Fibroblast of villous mesenchyme (primary cell): ENCODE measurements at places on chromosomes 2 and 18. TPM values are rescaled to one million over a fixed set of nuclear protein-coding genes. Genes with fewer than 3 reads are reported as not detected.

- DNase-seq = peak; percentile 79
These were observed 26.5 kb downstream of the CRACDL start for GRCh38 chr2:98909317-98910211.

- DNase-seq = peak; percentile 86
These were observed 162.3 kb downstream of the PHLPP1 start for GRCh38 chr18:62877411-62878221.

The TYW5 gene
- 10.3 and 12.1 TPM in 2 replicates for total RNA-seq

DNA sequence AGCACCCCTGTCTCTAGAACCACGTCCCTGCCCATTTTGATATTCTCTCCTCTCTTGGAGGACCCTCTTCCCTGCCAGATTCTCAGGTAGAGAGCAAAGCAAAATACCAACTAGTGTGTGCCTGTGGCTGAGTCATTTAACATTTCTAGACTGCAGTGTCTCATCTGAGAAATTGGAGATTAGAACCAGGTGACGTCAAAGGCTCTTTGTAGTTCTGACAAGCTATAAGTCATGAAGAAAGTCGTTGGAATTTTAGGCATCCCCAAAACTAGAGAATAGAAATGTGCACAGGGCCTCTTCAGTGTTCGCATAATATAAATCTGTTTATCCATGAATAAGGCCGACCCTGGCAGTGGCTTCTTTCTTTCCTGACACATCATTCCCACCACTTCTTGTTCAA lies 74.4 kb upstream of the TANC1 start:
- peak; percentile 45 for DNase-seq

The LYPD1 gene
- 16.0 and 34.5 TPM in 2 replicates for total RNA-seq

GRCh38 chr18:42274488-42275137 lies 319.6 kb downstream of the PIK3C3 start:
- DNase-seq = peak; percentile 40

The RAX gene
- not detected in 2 replicates for total RNA-seq

- no peak for DNase-seq
These were observed 15.6 kb downstream of the ILKAP start for GRCh38 chr2:238187618-238188548.

- no peak for DNase-seq
These were observed 427.6 kb downstream of the SUCLG1 start for GRCh38 chr2:84031312-84032050.

The MAP3K19 gene
- total RNA-seq = not detected in 2 replicates

The C2orf80 gene
- not detected in 2 replicates for total RNA-seq

- DNase-seq = no peak
These were observed 59.1 kb upstream of the PXDN start for GRCh38 chr2:1803217-1804110.

DNA sequence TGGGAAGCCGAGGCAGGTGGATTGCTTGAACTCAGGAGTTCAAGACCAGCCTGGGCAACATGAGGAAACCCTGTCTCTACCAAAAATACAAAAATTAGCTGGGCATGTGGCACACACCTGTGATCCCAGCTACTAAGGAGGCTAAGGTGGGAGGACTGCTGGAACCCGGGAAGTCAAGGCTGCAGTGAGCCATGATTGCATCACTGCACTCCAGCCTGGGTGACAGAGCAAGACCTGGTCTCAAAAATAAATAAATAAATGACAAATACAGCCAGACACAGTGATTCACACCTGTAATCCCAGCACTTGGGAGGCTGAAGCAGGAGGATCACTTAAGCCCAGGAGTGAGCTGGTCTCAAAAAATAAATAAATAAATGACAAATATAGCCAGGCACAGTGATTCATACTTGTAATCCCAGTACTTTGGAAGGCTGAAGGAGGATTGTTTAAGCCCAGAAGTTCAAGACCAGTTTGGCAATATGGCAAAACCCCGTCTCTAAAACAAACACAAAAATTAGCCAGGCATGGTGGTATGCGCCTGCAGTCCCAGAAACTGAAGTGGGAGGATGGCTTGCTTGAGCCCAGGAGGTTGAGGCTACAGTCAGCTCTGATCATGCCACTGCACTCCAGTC lies 6.2 kb downstream of the KANSL3 start:
- peak; percentile 47 for DNase-seq
